Heart right ventricle (tissue), 16 donors: ENCODE measurements at places on chromosomes 1 and 21.

DNA sequence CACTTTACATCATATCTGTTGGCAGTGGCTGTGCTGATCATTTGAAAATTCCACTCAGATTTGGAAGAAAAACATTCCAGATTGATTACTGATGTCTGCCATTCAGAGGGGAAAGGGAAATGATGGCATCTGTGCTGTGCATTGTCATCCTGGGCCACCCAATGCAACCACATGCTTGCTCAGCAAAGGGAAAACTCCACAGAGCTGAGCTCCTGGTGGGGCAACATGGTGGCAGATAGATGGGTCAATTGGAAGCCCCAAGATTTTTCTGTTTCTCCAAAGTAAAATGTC lies 11.8 kb downstream of the OXCT2 start:
- no peak for DNase-seq

DNA sequence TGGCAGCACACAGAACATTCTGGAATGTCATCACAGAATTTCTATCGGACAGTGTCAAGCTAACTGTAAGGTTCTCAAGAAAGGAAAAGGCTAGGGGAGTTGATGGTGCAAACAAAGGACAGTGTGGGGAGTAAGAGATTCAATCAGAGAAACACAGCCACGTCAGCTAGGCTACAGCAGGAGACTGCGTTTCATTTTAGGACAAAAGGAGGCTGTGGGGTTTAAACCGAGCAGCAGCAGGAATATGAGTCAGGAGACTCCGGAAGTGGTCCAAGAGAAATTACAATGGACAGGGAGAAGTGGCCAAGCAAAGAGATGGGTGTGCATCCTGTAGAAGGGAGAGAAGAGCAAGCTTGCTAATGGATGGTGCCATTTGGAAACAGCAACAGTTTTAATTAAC lies 37.4 kb upstream of the C1orf198 start:
- DNase-seq, result no peak

DNA sequence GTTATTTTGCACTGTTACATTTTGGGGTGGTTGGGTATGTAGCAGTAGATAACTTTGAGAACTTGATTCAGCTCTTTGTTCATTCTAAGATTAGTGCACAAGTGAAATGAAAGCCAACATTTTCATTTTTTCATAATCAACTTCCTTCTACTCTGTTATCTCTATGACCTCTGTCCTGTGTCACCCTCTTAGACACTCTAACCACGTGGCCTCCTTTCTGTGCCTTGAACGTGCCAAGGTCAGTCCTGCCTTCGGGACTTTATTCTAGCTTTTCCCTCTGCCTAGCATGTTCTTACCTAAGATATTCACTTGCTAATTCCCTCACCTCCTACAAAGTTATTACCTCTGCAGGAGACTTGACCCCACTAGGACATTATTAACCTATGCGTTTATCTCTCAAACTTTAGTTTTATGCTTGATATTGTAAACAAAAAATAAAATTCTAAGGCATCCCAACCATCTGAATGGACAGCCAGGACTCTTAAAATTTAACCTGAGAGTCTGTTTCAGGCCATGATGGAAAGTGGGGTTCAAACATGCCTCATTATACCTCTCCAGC lies 19.2 kb upstream of the EDEM3 start:
- DNase-seq, result no peak

DNA sequence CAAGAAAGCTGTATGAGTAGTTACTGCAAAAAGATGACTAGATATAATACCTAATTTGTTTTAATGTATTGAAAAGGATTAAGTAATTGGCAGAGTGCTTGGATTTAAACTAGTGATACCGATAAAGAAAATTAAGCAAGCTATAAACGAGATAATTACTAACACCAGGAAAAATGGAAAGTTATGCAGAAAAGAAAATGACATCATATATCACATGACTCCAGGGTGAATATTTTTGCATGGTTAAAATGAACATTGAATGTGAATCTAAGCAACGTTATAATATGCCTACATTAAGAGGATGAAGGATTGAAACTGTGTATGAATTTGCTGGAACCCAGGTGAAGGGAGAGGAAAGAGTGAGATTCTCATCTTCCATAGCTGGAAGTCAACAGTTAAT lies 644.4 kb downstream of the ADGRL2 start:
- no peak for DNase-seq

- peak; percentile 80 for DNase-seq
Observed at GRCh38 chr1:178532392-178532791, 19.5 kb downstream of the TEX35 start.

- DNase-seq, result peak; percentile 46
Observed at GRCh38 chr1:214281720-214282629, 1.0 kb downstream of the SMYD2 start.

DNA sequence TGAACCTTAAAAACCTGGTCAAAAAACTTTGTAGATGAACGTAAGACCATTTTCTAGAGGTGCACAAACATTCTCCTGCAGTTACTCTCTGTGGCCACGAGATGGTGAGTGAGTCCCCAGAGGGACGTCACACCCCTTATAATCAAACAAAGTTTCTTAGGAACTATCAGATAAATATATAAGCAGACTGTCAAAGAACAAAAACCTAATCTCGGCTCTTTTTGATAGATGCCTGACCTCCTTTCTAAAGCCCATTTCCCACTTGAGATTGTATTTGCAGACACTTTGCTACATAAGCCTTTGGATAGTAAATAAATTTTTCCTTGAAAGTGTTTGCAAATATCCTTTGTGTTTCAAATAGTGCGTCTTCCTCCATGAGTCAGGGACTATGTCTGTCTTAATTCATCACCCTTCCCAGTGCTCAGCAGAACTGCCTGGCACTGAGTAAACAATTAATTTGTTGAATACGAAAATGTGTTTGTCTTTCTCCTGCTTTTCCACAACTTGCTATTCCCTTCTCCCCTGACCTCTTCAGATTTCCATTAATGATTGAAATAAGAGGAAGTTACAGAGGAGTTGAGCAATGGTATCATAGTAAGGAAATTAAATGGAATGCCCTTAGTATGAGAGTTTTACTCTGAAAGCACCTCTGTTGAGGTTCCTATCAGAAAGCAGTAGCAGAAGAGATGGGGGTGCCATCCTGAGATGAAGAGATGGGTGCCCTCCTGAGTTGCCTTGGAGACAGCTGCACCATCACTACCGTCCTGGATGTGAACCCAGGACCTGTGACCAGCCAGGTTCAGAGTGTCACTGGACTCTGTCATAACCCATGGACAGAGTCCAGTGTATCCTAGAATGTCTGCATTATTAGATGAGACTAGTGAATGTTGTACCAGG lies 57.8 kb upstream of the RAVER2 start:
- no peak for DNase-seq
